ENCODE measurements at places on chromosomes 7 and 10.

DNA sequence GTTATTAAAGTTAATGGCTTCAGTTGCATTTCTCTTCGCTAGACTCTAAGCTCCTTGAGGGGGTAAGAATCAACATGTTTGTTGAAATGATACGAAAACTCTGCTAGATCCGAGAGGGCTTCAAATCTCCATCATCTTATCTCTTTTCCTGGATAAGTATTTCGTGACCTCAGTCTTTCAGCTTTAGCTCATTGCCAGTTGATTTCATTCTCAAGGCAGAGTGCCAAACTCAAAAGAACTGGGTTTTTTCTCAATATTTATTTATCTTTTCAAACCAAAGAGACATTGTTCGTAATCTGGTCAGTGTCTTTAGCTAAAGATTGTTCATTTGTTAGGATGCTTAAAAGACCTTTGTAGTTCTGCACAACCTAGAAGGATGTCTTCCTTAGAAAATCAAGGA lies 108.9 kb downstream of the ARID5B start:
- no peak for DNase-seq

DNA sequence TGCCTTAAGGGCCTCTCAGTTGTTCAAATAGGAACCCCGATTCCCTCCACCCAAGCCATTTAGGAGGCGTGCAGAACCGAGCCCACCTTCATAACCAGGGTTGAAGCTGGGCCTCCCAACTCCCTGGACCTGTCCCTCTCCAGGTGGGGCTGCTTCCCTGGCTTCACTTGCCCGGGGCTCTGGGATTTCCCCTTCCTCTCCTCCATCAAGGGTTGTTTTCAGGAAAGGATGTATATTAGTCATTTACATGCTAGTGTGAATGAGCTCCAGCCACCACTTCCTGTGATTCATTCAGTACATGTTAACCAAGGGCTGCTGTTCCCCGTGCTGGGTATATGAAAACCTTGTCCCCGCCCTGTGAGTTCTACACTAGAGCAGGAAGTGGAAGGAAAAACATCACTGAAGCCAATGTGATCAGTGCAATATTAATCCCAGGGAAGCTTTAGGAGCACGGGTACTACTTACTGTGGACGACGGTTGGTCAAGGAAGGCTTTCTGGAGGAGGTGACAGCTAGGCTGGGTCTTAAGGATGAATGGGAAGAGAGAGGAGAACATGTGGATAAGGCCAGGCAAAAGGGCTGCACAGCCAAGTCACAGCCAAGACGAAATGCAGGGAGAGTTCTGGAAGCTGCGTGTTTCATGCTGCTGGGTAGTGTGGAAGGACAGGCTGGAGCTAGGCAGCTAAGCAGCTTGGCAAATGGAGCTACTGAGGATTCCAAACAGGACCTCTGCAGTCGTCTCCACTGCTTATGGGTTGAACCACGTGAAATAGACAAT lies 150.1 kb upstream of the SHH start:
- peak; percentile 45 for DNase-seq

DNA sequence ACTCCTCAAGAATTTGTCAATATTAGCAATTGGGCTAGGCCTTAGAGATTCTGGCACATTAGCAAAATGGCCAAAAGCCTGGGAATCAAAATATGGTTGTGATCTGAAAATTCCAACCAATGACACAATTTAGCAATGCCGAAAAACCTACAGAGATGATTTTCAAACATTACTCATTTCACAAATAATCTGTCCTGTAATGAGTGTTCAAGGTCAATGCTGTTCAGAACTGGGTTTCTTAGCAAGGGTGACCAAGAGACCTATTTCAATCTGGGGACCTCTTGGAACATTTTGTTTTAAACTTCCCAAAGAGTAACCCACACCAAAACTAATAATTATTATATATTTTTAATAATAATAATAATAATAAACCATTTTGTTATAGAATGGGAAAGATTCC lies 24.1 kb downstream of the ELMO1 start:
- DNase-seq, result no peak

- no peak for DNase-seq
Measured at GRCh38 chr7:78111386-78111785, 312.8 kb downstream of the PHTF2 start.

DNA sequence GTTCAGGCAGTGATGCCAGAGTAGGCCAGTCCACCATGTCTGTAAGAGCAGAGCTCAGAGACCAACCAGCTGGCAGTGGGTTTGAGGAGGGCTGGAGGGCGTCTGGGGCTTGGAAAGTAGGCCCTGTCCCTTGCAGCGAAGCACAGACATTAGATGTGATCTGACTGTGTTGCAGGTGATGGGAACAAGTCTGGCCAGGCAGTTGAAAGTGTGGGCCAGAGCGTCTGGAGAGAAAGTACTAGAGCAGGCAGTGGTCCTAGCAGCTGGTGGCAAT lies 53.3 kb downstream of the CHN2 start:
- DNase-seq, result no peak

DNA sequence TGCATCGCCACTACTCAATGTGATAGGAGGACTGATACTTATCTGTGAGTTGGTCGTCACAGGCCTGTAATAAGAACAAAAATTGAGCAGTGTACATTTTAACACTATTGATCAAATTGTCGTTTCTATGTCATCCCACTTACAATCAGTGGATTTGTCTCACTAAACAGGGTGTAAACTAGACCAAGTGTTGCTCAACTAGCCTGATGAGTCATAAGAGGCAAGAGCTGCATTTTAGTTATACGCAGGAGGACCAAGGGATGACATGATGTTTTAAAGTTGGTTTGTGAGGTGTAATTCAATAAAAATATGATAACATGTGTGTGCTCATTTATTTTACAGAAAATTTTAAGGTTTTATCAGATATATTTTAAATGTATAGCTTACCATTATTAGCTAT lies 1239.2 kb downstream of the REEP3 start:
- peak; percentile 12 for DNase-seq

DNA sequence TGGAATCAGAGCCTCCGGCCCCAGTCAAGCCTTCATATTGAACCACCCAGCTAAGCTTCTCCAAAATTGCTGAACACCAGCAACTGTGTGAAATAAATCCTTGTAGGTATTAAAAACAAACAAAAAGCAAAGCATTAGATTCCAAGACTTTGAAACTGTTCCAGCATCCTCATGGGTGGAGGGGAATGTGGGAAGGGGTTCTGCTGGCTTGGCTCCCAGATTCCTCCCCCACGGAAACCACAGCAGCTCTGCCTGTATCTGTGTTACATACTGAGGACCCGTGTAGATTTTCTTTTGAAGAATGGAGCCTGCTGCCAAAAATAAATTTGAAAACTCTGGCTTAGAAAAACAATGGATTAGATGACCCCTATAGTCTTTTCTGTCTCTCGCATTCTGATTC lies 20.0 kb downstream of the AKR1B1 start:
- no peak for DNase-seq

GRCh38 chr7:42278344-42278743 lies 41.3 kb upstream of the GLI3 start:
- no peak for DNase-seq

DNA sequence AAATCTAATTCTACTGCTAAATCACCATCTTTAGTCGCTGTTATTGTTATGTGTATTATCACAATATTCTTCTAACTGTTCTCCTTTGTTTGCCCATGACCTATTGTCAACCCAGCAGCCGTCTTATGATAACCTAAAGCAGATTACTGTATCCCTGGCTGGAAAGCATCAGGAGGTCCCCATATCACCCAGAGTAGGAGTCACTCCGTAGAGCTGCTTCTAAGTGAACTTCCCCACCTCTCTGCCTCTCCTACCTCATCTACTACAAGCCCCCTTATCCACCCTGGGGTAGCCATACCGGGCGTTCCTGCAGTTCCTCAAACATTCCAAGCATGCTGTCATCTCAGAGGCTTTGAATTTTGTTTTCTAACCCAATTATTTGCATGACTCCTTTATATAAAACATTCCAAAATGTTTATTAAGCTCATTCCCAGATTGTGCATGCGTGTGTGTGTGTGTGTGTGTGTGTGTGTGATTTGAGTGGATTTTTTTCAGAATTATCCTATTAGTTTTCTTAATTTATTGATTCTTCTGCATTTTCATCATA lies 39.7 kb downstream of the POU6F2 start:
- DNase-seq, result no peak

DNA sequence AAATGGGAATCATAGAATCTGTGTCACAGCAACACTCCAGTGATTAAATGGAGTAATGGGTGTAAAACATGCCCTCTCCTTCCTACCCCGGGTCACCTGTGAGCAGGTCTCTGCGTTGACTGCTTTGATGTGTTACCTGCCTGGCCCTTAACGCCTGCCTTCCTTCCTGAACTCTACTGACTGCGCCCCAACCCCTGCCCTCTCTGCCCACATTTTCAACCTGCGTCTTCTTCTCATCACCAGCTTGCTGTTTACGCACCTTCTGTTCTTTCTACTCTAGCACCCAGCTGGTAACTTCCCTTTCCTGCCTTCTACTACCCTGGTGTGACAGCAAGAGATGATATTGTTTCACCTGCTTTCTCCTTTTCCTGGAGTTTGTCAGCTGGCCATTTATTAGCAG lies 303.0 kb upstream of the LRGUK start:
- no peak for DNase-seq

DNA sequence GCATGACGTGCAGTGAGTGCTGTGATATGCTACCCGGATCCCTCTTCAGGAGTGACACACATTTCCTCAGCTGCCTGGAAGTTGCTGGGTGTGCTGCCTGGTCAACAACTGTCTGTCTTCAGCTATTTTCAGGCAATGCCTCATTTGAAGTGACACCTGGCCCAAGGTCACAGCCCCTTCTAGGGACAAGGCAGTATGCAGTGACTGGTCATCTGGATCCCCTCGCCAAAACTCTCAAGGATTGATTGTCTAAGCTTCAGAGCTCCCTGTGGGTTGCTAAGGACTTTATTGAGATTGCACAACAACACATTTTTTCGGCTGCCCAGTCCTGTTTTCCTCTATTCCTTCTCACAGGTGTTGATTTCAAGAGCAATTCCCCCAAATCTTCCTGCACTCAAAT lies 108.8 kb downstream of the GNAI1 start:
- peak; percentile 27 for DNase-seq

- no peak for DNase-seq
Measured at GRCh38 chr7:70334871-70335270, 736.6 kb downstream of the AUTS2 start.

DNA sequence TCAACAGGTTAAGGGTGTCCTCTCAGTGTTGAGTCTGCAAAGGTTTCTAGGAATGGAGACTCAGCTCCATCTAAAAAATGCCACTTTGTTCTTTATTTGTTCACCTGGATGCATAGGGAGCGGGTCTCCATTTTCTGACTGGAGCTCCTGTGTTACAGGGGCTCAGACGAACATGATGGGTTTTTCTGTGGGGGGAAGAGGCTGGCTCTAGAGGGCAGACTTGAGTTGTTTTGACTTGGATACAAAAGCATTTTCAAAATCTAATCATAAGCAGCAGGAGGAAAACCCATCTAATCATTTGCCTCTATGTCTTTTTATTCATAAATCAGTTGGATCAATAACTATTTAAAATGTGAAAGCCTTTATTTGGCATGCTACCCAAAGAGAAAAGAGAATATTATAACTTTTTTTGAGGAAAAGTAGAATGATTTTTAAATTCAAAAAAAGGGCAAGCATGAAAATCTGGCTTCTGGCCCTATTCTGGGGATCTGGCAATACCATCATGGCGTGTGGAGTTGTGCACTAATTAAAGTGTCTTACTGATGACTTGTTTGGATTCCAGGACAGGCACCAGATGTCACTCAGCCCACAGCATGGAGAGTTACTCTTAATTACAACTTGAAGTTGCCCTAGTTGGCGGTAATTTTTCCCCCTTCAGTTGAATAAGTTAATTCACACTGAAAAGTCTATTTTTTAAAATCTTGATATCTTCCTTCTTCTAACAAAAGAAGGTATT lies 594.9 kb downstream of the REEP3 start:
- peak; percentile 23 for DNase-seq

GRCh38 chr10:44804661-44805060 lies 106.5 kb upstream of the TMEM72 start:
- DNase-seq, result no peak

GRCh38 chr10:42962902-42963231 lies 114.0 kb upstream of the RET start:
- DNase-seq, result no peak

- no peak for DNase-seq
Measured at GRCh38 chr7:105230486-105230885, 158.2 kb downstream of the SRPK2 start.

GRCh38 chr7:115070311-115070710 lies 148.4 kb downstream of the MDFIC start:
- DNase-seq, result no peak

DNA sequence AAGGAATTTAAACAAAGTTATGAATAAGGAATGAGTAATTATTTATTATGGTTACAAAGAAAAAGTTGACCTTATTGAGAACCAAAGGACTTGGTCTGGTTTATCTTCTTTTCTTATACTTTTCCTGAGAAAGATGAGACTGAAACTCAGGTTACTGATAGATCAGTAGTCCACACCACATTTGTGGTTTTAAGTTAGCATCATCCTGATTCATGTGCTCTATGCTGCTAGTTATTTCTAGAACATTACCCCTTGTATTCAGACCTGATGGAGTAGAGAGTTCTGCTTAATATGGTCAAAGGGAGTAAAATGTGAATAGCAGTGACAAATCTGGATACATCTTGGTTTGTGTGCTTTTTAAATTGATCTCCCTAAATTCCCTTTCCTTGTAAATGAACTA lies 63.8 kb downstream of the FOXP2 start:
- no peak for DNase-seq

- DNase-seq, result no peak
Measured at GRCh38 chr10:47277352-47278151, 22.4 kb upstream of the GDF10 start.

DNA sequence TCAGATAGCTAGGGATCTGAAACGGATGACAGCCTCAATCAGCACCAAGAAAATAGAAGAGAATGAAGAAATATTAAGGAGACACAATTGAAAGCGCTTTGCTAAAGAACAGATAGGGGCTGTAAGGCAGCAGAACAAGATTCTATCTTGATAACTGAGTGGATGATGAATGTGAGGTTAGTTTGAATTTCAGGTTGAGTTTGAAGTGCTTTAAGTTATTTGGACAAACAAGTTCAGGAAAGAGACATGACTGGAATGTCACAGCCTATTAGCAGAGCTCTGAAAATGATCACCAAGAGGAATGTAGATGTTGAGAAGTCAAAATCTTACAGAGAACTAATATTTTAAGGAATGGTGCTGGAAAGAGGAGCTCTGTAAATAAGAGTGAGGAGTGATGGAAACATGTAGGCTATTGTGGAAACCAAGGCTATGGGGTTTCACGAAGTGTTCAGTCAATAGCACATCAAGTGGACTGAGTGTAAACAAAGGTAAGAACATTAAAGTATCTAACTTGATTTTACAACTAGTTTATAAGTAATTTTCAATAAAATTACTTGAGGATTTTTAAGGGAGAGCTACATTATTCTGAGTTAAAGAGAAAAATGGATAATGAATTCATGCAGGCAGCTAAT lies 61.6 kb downstream of the MEST start:
- no peak for DNase-seq

GRCh38 chr10:21510241-21511094 lies 15.0 kb downstream of the SKIDA1 start:
- no peak for DNase-seq

GRCh38 chr10:132858121-132859081 lies 72.5 kb upstream of the NKX6-2 start:
- DNase-seq, result no peak

- peak; percentile 78 for DNase-seq
Measured at GRCh38 chr10:29471544-29471859, 163.3 kb downstream of the SVIL start.
